ENCODE measurements at places on chromosomes 3 and 15.

- DNase-seq, result no peak
Observed at GRCh38 chr15:68471541-68471940, 39.6 kb upstream of the ITGA11 start.

DNA sequence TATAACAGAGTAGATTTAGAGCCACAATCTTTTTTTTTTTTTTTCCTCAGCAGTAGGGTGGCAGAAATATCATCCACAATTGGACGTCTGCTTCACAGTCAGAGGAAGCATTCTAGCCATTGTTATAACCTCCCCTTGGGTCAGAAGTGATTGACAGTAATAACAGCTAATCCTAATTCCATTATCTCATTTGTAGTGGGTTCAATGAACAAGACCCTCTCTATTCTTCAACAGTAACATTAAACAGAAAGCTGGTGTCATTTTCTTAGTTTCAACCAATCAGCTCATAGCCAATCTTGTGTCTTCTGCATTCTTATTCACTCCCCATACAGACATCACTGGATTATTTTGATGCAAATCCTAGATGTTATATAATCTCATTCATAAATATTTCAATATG, 44.6 kb downstream of the QTRT2 start:
- DNase-seq, result no peak

- DNase-seq, result no peak
Observed at GRCh38 chr3:58102976-58103451, 94.8 kb downstream of the FLNB start.

DNA sequence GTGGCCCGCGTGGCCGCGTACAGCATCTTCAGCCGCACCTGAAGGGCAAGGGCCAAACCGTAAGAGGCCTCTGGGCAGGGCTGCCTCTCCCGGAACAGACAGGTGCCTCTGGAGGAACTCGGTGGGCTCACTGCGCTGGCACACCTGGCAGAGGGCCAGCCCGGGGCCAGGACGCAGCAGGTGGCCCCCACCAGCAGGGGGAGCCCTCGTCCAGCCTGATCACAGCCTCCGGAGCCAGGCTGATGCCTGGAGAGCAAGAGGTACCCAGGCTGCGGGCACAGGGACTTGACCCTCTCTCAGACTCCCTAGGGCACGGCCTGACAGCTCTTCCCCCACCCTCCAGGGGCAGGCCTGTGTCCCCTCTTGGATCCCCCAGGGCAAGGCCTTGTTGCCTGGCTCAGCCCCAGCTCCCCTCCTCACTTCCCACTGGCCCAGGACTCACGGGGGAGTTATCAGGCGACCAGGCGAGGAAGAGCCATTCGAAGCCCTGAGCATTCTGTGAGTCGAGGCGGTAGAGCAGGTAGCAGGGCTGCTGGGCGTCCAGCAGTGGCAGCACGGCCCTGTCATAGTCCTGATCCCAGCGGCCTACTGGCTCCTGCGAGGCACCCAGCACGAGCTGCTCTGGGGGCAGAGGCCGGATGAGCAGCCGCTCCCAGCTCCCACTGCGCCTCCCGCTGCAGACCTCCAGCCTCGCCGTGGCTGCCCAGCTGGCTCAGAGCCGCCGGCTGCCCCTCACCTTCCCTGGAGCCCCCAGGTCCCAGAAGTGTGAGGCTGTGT, 6.2 kb upstream of the TLR9 start:
- peak; percentile 96 for DNase-seq

All from activated CD4-positive, alpha-beta T cell treated with anti-CD3 and anti-CD28 coated beads, Interleukin-2, amount 10 ng/mL, durations not matched to agents 24 days and 14 days (primary cell).